ENCODE measurements at places on chromosomes 1 and 21.

- DNase-seq = no peak
Observed at GRCh38 chr1:5508669-5509330, 483.4 kb downstream of the NPHP4 start.

DNA sequence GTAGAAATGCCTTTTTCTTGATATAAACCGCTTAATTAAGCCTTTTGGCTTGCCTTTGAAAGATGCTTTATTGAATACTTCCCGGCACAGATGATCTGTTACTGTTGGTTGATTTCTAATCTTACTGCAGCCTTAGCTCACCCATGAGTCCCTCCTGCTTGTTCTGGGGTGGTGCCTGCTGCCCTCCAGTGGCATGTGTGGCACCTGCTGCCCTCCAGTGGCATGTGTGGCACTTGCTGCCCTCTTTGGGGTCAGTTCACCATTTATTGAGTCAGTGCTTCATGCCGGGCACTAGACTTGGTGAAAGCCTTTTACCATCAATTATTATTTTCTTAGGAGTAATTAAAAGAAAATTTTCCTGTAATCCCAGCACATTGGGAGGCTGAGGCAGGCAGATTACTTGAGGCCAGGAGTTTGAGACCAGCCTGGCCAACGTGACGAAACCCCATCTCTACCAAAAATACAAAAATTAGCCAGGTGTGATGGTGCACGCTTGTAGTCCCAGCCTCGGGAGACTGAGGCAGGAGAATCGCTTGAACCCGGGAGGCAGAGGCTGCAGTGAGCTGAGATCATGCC, 54.3 kb downstream of the ADARB1 start:
- peak; percentile 74 for DNase-seq

- DNase-seq = no peak
Observed at GRCh38 chr1:239799617-239800016, 292.1 kb upstream of the FMN2 start.

DNA sequence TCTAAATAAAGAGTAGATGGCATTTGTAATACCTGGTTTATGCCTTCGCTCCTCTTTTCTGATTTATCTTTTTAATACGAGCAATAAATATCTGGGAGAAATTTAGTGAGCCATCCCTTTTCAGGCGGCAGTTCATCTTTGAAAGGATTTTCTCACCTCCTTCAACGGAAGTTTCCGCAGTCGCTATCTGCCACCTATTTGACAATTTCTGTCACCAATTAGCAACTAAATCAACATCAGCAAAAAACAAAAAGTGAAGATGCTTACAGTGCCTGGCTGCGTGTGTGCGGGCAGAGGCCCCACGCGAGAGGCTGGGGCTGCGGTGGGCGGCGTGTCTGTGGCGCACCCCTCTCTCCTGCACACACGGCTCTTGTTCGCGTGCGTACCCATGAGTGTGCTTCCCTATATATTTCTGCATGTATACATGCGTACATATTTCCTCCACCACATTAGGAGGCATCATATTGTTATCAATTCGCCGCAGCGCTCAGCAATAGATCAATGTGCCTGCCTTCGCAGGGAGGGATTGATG, 117.3 kb upstream of the BARHL2 start:
- DNase-seq = no peak

DNA sequence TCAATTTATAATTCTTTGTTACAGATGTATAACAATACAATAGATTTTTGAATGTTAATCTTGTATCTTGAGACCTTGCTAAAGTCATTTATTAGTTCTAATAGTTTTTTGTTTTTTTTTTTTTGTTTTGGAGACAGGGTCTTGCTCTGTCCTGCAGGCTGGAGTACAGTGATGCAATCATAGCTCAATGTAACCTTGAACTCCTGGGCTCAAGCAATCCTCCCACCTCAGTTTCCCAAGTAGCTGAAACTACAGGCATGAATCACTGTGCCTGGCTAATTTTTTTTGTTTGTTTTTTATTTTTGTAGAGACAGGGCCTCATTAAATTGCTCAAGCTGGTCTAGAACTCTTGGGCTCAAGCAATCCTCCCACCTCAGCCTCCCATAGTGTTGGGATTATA, 26.2 kb upstream of the DIPK1A start:
- no peak for DNase-seq

GRCh38 chr1:18881642-18882431, 20.5 kb downstream of the ALDH4A1 start:
- DNase-seq = no peak

- DNase-seq = no peak
Observed at GRCh38 chr1:221663321-221663720, 78.6 kb downstream of the DUSP10 start.

GRCh38 chr1:220673921-220674320, 16.2 kb upstream of the C1orf115 start:
- no peak for DNase-seq

DNA sequence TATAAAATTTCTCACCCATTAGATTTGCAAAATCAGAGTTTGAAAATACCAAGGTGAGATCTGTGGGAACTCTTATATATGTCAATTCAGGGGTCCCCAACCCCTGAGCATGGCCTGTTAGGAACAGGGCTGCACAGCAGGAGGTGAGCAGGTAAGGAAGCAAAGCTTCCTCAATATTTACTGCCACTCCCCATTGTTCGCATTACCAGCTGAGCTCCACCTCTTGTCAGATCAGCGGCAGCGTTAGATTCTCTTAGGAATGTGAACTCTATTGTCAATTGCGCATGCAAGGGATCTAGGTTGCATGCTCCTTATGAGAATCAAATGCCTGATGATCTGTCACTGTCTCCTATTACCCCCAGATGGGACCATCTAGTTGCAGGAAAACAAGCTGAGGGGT, 376.6 kb downstream of the LMO4 start:
- no peak for DNase-seq

DNA sequence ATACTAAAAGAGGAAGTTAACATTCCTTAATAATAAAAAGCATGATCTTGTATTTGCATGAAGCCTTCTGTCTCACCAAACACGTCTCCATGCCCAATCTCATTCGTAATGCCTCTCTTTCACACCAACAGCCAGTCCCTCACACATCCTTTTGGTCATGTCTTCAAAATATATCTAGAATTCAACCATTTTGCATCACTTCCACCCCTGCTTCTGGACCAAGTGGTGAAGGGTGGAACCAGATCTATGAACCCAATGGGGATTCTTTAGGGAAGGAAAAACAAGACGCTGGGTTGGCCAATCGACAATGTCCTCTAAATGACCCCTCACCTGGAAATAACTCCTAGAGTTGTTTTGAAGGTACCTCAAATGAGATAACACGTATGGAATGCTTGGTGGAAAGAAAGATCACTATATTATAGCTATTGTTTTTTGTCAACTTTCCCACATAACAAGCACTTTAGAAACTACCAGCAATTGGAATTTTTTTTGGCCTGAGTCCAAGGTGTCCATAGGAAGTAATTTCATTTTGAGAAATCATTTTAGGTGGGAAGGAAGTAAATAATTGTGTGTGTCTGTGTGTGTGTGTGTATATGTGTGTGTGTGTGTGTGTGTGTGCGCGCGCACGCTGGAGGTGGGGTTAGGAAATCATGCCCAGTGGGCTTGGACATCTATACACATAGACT, at the start of gene KCNA10:
Gene KCNA10, minus strand, starts transcription at position 51 of the 686 bp plus-strand sequence. CDS start 388 bp downstream, outside the sequence.
- no peak for DNase-seq

- DNase-seq = no peak
Observed at GRCh38 chr1:22773981-22774832, 63.6 kb downstream of the EPHB2 start.

DNA sequence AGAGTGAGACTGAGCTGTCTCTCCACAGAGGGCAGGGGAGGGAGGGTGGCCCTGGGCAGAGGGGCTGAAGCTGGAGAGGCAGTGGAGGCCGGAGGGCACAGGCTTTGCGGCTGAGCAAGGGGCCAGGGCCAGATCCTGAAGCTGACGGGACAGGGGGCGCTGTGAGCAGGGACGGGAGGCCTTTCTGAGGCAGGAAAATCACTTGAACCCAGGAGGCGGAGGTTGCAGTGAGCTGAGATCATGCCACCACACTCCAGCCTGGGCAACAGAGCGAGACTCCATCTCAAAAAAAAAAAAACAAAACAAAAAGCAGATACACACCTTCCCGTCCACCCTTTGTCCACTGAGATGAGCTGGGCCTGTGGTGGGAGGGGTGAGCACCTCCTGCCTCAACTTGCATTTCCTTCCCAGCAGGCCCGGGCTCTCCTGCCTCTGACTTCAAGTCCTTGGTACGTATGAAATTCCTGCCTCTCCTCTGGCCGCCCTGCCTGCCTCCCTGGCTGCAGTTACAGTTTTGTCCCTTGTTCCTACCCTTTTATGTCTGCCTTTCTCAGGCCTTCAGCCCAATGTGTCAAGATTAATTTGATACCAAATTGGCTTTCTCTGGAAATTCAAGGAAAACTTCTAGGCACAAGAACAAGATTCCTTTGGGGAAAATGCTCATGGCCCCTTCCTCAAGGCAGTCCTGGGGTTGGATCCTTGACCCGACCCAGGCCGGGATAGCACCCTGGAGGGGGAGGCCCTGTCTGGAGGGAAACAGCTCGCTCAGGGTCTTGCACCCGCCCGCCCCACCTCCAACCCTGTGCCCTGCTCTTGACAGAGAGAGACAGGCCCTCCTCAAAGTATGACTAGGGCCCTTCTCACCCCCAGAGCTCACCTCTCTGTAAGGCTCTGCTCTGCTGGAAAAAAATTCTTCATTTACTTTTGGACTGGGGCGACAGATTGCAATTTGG, 11.2 kb upstream of the ADAMTSL4 start:
- no peak for DNase-seq

DNA sequence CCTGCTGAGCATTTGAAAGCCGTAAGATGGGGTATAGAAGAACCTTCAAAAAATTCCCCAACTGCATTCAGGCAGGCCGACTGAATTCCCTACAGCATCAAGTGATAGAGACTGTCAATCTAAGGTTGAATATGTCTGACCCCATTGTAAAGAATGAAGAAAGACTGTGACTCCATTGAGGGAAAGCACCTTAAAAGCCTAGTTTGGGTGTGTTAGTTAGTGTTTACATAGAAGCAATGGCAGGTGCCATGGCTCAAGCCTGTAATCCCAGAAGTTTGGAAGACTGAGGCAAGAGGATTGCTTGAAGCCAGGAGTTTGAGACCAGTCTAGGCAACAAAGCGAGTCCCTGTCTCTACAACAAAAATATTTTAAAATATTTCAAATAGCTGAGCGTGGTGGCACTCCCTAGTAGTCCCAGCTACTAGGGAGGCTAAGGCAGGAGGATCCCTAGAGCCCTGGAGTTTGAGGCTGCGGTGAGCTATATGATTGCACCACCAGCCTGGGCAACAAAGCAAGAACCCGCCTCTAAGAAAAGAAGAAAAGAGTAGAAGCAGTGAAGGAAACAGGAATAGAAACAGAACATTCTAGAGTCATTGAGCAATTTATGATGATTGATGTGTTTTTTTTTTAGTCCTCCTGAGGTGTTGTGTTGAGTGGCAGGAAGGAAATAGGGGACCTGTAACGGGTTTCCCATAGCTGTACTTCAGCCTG, 15.4 kb downstream of the POLR3GL start:
- DNase-seq = no peak

- DNase-seq = no peak
Observed at GRCh38 chr1:28936094-28936493, 21.7 kb downstream of the EPB41 start.

DNA sequence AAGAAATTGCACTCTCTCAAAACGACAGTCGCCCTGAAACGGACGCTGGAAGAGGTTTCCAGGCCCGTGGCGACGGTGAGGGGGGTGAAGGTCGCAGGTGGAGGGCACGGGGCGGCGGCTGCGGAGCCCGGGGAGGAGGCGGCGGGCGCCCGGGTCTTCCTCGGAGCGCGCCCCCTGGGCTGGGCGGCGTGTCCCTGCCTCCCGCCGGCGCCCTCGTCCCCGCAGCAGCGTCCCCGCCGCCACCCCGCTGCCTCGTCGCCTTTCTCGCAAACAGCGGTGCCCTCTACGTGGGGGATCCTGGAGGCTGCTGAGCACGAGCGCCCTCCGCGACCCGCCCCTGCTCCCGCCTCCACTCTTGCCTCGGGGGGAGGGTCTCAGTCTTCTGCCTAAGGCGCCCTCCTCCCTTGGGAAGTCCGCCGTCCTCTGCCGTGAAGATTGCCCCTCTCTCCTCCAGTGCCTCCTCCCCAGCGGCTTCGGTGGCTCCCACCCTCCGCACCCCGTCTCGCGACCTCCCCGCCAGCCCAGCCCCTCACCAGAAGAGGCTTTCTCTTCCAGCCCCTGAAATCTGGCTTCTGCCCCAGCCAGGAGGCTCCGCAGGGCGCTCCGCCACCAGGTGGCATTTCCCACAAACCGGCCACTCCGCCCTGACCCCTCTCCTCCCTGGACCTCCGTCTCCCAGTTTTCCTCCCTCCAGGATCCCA, 227.4 kb downstream of the SDCCAG8 start:
- peak; percentile 26 for DNase-seq

DNA sequence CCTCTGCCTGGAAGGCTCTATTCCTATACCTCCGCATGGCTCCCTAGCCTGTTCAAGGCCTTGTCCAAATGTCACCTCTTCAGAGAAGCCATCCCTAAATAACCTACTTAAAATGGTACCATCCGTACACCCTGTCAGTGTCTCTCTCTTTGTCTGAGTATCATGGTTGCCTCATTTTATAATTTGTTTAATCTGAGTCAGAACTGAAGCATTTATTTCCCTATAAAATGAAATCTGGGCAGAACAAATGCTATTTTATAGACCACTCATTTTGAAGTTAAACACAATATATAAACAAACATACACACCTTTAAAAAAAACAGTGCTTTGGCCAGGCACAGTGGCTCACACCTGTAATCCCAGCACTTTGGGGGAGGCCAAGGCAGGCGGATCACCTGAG, 30.2 kb downstream of the RERE start:
- DNase-seq = no peak

Measured in activated naive CD8-positive, alpha-beta T cell treated with anti-CD3 and anti-CD28 coated beads, Interleukin-2, amount 50 U/mL, for 24 hours (primary cell).